ENCODE measurements at places on chromosomes 6 and 20.
A peak's percentile ranks its signal among the peaks of the same experiment; 100 is the strongest.

DNA sequence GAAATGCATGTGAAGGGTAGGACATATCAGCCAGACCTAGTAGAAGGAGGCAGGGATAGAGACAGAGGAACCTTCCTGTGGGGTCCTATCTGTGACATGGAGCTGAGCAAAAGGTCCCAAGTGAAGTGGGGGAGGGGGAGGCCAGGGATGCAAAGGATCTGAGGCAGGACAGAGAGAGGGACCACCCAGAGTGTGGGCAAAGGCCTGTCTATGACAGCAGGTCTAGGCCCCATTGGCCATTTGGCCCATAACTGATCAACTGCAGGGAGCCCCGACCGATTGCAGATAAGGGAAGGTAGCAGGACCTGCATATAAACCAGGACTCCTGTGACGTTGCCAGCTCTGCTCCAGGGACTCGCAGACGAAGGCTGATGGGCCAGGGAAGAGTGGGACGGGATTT is 49.6 kb upstream of the SYNDIG1 start:
- DNase-seq: no peak

GRCh38 chr6:140052736-140053729 is 678.6 kb upstream of the CITED2 start:
- no peak for DNase-seq

DNA sequence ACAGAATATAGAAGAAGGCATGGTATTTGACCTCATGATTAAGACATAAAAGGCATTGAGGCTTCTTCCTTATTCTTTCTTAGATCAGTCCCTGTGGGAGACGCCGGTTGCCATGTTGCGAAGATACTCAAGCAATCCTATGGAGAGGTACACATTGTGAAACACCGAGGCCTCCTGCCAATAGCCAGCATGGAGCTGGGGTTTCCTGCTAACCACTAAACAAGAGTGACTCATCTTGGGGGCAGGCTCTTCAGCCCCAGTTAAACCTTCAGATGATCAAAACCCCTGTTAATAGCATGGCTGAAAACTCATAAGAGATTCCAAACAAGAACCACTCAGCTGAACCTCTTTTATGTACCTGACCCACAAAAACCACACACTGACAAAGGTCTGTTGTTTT is 478.8 kb downstream of the CD83 start:
- DNase-seq: no peak

DNA sequence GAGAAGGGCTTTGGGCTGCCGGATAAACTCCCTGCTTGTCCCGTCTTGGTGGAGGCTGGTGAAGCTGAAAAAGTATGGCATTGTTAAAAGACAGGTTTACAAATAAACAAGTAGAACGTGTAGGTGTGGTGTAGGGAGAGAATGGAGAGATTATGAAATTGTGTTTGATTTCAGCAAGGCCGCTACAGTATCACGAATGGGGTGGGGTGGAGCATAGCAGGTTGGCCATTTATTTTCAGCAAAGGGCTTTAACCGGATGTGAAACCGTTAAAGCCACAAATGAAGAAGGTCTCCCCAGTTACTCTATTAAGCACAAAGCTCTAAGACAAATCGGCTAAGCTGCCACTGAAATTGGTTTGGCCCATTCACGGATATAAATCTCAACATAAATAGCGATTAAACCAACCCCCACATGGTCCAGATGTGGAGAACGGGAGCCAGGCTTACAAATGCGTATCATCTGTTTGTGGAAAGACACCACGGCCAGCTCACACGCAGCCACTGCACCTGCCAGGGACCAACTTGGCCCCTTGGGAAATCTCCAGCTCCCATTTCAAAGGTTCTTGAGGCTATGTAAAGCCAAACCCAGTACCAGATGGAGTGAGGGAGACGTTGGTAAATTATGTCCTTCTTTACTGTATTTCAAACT is 94.0 kb downstream of the ZMYND8 start:
- DNase-seq: peak; percentile 20

DNA sequence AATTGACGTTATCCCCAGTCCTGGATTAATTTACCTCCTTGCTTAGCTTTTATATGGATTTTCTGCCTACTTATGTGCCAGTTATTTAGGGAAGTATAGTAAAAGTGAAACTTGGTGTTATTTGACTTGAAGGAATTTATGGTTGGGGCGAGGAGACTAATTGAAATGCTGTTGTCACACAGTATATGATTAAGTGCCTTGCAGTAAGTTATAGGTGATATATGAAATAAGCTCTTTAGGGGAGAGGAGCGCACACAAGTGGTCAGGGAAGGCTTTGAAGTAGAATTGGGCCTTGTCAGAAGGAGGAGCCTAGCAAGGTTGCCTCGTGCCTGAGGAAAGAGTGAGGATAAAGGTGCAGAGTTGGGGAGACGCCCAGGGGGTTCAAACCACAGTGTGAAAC is 20.5 kb downstream of the NCOA7 start:
- DNase-seq: no peak

GRCh38 chr20:15445056-15445840 is 1107.8 kb upstream of the FLRT3 start:
- DNase-seq: no peak
